ENCODE measurements at places on chromosomes 12 and 14.
A peak's percentile ranks its signal among the peaks of the same experiment; 100 is the strongest.

DNA sequence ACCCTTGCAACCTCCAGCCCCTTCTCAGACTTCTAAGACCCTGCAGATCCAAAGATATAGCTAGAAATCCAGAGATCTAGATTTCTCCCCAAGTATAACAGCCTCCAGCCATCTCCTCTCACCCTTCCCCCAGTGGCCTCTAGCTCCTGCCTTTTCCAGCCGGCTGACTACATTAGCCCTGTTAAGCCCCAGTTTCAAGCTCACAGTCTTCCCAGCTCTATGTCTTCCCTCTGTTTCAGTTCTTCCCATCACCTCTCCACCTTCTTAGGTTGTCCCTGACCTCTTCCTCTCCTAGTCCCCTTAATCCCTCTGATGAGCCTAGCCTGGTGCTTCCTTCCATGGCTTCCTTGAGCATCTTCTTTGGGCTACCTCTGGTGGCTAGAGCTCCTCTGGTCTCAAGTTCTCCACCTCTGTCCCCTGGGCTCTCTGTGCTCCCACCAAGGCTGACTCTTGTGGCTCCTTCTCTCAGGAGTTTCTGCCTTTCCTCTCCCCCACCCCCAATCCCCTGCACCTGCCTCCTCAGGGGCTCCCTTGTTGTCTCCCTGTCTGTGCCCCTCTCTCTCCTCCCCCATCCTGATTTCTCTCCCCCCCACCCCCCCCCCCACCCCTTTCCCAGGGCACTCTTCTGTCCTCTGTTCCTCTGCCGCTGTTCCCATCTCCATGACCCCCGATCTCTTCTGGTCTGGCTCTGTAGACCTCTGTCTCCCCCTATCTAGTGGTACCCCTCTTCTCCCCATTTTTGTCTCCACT, 816 bp upstream of the GDF11 start:
- H3K27ac ChIP-seq: peak overlapping the region; percentile 44
- no peaks in the 10 kb centered on the region for H3K36me3 ChIP-seq
- peaks cover 36% of the 10 kb centered on the region for H3K4me1 ChIP-seq
- H3K27me3 ChIP-seq: no peaks in the 10 kb centered on the region

GRCh38 chr12:41439801-41440200, 251.7 kb downstream of the PDZRN4 start:
- DNase-seq: no peak
- no peak overlapping the region for H3K27ac ChIP-seq
- no peaks in the 10 kb centered on the region for H3K4me1 ChIP-seq
- H3K27me3 ChIP-seq: no peaks in the 10 kb centered on the region

DNA sequence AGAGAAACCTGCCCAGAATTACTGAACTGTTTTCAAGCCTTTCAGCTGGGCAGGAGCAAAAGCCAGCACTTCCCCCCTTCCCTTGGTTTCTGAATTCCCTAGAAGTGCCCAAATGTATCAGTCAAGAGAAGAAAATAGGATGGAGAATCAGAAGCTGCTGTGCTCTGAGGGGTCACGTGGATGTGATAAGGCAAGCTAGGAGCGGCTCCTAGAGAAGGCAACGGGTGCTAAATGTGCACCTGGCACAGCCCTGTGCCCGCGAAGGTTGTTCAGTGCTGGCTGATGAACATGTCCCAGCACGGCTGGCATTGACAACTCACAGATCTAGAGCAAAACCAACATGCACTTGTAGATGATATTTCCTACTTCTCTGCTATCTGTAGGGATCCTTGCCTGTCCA, 8.3 kb downstream of the EMG1 start:
- no peak for DNase-seq
- H3K36me3 ChIP-seq: no peaks in the 10 kb centered on the region
- H3K4me3 ChIP-seq: no peak overlapping the region

DNA sequence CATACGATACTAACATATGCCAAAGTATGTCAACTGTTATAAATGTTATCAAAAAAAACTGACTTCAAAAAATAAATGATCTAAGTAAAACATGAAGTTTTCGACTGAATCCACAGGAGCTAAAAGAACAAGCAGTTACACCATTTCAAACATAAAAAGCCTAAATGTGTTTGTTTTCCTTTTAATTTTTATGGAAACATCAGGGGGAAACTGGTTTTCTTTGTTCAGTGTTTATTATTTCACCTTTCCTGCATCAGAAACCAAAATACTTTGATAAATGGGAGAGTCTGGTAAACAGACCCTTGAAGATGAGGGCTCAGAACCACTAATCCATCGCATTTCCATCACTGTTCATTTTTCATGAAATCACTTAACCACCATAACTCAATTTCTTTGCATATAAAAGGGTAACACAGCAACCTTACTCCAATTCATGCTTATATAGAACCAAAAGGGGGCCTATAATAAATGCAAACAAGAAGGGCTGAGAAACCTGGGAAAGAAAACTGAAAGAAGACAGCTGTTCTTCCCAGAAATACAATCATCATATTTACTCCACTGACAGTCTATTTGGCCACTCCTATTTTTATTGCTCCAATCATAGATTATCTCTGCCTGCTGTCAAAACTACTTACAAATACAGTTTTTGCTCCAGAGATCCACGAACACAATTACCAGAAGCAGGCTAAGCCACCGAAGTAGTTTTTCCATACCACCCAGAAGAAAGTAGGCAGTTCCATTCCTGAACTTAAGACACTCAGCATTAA, 17.0 kb downstream of the FGD6 start:
- no peak overlapping the region for H3K4me3 ChIP-seq
- no peaks in the 10 kb centered on the region for H3K36me3 ChIP-seq
- peak overlapping the region; percentile 33 for H3K27ac ChIP-seq
- no peaks in the 10 kb centered on the region for H3K27me3 ChIP-seq
- H3K4me1 ChIP-seq: peaks cover 27% of the 10 kb centered on the region

DNA sequence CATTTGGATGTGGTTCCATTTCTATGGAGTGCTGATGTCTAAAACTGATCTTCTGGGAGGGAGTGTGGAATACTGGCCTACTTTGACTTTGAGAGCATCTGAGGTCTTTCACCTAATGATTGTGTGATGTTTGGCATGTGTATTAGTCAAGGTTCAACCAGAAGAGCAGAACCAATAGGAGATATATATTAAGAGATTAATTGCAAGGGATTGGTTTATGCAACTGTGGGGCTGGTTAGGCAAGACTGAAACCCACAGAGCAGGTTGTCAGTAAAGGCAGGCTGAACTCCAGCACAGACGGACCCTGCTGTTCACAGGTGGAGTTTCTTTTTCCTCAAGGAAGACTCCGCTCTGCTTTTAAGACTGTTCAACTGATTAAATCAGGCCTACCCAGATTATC, 11.6 kb downstream of the BMAL2 start:
- H3K36me3 ChIP-seq: no peaks in the 10 kb centered on the region
- H3K27ac ChIP-seq: no peak overlapping the region
- DNase-seq: no peak
- no peak overlapping the region for H3K4me3 ChIP-seq

GRCh38 chr12:75837700-75838099, 193.9 kb downstream of the PHLDA1 start:
- H3K36me3 ChIP-seq: no peaks in the 10 kb centered on the region
- no peaks in the 10 kb centered on the region for H3K27me3 ChIP-seq
- no peaks in the 10 kb centered on the region for H3K4me1 ChIP-seq
- no peak for DNase-seq

GRCh38 chr12:98901189-98901588, 256.1 kb downstream of the APAF1 start:
- no peak overlapping the region for H3K27ac ChIP-seq
- H3K27me3 ChIP-seq: no peaks in the 10 kb centered on the region
- no peak for DNase-seq
- no peak overlapping the region for H3K4me3 ChIP-seq
- no peaks in the 10 kb centered on the region for H3K36me3 ChIP-seq

- H3K4me3 ChIP-seq: no peak overlapping the region
- DNase-seq: peak; percentile 50
- H3K4me1 ChIP-seq: peaks cover 64% of the 10 kb centered on the region
- no peaks in the 10 kb centered on the region for H3K36me3 ChIP-seq
Observed at GRCh38 chr14:101834800-101835547, 73.5 kb downstream of the PPP2R5C start.

GRCh38 chr14:100143523-100143922, 15.9 kb downstream of the DEGS2 start:
- H3K4me1 ChIP-seq: peaks cover 11% of the 10 kb centered on the region
- no peak for DNase-seq
- H3K4me3 ChIP-seq: no peak overlapping the region
- H3K27me3 ChIP-seq: no peaks in the 10 kb centered on the region
- no peaks in the 10 kb centered on the region for H3K36me3 ChIP-seq
- H3K27ac ChIP-seq: no peak overlapping the region

DNA sequence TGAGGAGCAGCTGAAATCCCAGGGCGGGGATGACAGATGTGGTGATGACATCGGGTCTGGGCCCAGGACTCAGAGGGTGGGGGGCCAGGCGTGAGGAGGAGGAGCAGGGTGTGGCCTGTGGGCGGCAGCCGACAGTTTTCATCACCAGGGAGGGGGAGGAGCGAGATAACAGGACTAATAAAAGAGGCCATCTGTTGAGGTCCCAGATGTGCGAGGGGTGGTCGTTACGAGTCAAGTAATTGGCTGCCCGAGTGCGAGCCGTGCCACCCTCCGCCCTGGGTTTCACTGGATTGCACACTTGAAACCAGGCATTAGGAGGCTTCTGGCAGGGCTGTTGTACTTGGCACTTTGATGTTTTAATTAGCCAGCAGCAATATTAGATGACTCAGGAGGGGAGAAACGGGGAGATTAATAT, 67.2 kb downstream of the NOS1 start:
- no peak overlapping the region for H3K27ac ChIP-seq
- no peak for DNase-seq
- H3K27me3 ChIP-seq: no peaks in the 10 kb centered on the region
- no peak overlapping the region for H3K4me3 ChIP-seq

DNA sequence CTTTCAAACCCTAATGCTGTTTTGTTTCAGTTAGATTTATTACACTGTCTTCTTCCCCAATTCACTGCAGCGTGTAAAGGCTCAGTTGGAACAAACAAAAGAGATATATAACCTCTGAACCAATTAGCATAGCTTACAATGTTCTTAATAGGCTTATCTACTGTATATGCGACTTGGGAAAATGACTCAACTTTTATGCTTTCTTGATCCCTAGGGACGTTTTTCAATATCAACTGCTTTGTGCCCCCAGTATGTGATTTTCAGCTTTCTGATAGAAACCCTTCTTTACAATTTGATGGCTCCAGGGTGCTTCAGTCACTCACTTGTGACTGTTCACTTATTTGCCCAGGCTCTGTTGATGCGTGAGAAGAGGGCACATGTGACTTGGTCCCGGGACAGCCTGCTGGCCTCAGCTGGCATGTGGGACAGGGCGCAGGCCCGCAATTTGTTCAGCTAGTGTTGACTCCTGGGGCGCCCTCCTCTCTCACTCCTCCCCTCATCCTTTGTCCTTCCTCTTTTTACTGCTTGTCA, 107.1 kb downstream of the TMTC2 start:
- no peaks in the 10 kb centered on the region for H3K36me3 ChIP-seq
- no peaks in the 10 kb centered on the region for H3K4me1 ChIP-seq
- no peak overlapping the region for H3K27ac ChIP-seq
- no peaks in the 10 kb centered on the region for H3K27me3 ChIP-seq
- no peak overlapping the region for H3K4me3 ChIP-seq
- no peak for DNase-seq

GRCh38 chr14:73718418-73719251, 4.5 kb upstream of the PNMA1 start:
- H3K27me3 ChIP-seq: no peaks in the 10 kb centered on the region
- no peaks in the 10 kb centered on the region for H3K36me3 ChIP-seq
- peaks cover 21% of the 10 kb centered on the region for H3K4me1 ChIP-seq
- DNase-seq: peak; percentile 85
- H3K27ac ChIP-seq: peak overlapping the region; percentile 86
- peak overlapping the region; percentile 46 for H3K4me3 ChIP-seq

- H3K27me3 ChIP-seq: no peaks in the 10 kb centered on the region
- H3K27ac ChIP-seq: no peak overlapping the region
- no peak overlapping the region for H3K4me3 ChIP-seq
- no peak for DNase-seq
- no peaks in the 10 kb centered on the region for H3K4me1 ChIP-seq
- H3K36me3 ChIP-seq: no peaks in the 10 kb centered on the region
Observed at GRCh38 chr12:84648425-84648824, 264.2 kb downstream of the SLC6A15 start.

GRCh38 chr12:116597886-116598285, 38.7 kb downstream of the MAP1LC3B2 start:
- H3K27ac ChIP-seq: no peak overlapping the region
- DNase-seq: no peak
- peaks cover 36% of the 10 kb centered on the region for H3K4me1 ChIP-seq
- no peaks in the 10 kb centered on the region for H3K36me3 ChIP-seq
- no peak overlapping the region for H3K4me3 ChIP-seq

GRCh38 chr14:35366056-35366451, 38.5 kb downstream of the NFKBIA start:
- peak overlapping the region; percentile 68 for H3K27ac ChIP-seq
- H3K27me3 ChIP-seq: no peaks in the 10 kb centered on the region
- no peaks in the 10 kb centered on the region for H3K4me1 ChIP-seq
- H3K4me3 ChIP-seq: no peak overlapping the region

DNA sequence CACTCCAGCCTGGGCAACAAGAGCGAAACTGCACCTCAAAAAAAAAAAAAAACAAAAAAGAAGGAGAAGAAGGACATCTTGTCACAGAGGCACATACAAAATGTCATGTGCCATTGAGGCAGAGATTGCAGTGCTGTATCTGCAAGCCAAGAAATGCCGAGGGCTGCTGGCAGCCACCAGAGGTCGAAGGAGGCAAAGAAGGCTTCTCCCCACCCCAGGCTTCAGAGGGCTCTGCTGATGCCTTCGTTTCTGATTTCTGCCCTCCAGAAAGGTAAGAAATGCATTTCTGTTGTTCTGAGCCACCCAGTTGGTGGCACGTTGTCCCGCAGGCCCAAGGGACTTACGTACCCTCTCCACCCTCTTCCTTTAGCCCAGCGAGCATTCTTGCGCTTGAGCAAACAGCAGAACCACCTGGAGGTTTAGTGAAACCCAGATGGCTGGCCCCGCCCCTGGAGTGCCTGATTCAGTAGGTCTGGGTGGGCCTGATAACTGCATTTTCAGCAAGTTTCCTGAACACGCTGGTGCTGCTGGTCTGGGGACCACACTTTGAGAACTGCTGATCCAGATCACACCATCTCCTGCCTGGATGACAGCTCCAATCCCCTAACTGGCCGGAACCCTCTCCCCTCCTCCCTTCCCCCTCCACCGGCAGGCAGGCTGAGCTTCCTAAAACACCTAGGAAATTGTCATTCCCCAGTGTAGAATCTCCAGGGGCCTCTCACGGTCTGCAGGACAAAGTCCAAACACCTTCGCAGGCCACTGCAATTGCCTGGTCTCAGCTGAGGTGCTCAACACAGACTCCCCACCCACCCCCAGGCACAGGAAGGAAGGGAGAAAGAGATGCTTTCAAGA, 21.1 kb upstream of the SCARB1 start:
- H3K27ac ChIP-seq: no peak overlapping the region
- peaks cover 6% of the 10 kb centered on the region for H3K4me1 ChIP-seq
- H3K27me3 ChIP-seq: no peaks in the 10 kb centered on the region
- H3K36me3 ChIP-seq: no peaks in the 10 kb centered on the region
- H3K4me3 ChIP-seq: no peak overlapping the region

DNA sequence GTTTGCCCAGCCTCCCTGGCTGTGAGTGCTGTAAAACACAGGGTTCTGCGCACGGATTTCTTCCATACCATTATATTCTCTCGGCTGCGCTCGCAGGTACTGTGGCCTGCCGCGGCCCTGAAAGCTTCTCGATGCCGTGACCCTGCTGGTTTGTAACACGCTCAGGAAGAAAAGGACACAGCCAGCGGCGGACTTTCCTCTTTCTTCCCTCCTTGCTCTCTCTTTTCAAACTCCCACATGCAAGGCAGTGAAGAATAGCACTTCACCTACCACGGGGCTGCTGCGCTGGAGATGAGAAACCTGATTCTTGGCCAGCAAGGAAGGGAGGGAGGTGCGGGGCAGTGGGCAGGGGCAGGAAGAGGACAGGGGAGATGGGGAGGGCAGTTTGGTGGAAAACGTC, 130.2 kb downstream of the RBM19 start:
- no peaks in the 10 kb centered on the region for H3K27me3 ChIP-seq
- no peak overlapping the region for H3K4me3 ChIP-seq
- H3K36me3 ChIP-seq: no peaks in the 10 kb centered on the region
- H3K27ac ChIP-seq: no peak overlapping the region
- no peaks in the 10 kb centered on the region for H3K4me1 ChIP-seq
